ENCODE measurements at places on chromosomes 1 and 21. TPM values are rescaled to one million over a fixed set of nuclear protein-coding genes. Genes with fewer than 3 reads are reported as not detected.

GRCh38 chr21:41402796-41403195, 23.2 kb upstream of the MX1 start:
- no peak for DNase-seq

DNA sequence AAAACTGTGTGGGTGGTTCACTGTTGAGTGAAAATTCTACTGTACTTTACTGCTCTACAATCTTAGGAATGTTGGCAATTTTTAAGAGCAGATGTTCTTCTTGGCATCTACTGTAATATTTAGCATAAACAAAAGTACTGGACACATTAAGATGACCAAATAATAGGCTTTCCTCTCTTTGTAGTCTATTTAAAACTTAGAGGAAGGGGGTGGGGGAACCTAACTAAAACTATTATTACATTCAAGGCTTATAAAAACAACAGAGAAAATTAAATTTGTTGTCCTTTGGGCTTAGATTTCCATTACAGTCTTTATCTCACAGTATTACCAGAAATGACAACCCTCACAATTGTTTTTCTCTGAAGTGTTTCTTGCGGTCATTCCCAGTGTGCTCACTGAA, 181.2 kb downstream of the PLPPR4 start:
- DNase-seq = no peak

GRCh38 chr1:5225707-5226704, 571.6 kb downstream of the AJAP1 start:
- DNase-seq = no peak

- DNase-seq = peak; percentile 74
Measured at GRCh38 chr21:29299046-29299915, 559 bp downstream of the BACH1 start.

DNA sequence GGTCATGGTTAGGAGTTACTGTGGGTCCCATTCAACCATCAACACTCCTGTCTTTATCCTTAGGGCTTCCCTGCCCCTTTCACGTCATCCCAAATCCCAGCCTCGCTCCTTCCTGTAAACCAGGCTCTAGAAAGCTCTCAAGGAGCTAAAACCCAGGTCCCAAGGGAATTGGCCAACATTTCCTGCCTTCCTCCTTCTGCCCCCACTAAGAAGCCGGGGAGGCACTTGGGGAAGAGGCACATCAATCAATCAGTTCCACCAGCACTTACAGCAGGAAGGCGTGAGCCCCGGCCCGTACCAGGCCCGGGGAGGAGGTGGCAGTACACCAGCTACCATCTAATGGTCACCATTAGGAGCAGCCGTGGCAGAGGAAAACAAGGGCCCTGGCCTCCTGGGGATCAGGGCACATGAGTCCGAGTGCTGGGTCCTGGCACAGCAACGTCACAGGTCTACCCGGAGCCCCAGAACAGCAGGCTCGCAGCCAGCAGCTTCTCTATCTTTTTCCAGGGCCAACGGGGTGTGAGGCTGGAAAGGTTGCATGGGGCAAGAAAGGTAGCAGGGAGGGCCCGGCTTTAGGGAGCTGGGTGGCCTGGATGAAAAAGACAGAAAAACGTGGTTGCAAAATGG, 108.6 kb downstream of the CASZ1 start:
- no peak for DNase-seq

GRCh38 chr1:94126651-94127050, 5.7 kb upstream of the ABCA4 start:
- no peak for DNase-seq

- DNase-seq = peak; percentile 78
Measured at GRCh38 chr21:33543505-33544129, 779 bp downstream of the SON start.

DNA sequence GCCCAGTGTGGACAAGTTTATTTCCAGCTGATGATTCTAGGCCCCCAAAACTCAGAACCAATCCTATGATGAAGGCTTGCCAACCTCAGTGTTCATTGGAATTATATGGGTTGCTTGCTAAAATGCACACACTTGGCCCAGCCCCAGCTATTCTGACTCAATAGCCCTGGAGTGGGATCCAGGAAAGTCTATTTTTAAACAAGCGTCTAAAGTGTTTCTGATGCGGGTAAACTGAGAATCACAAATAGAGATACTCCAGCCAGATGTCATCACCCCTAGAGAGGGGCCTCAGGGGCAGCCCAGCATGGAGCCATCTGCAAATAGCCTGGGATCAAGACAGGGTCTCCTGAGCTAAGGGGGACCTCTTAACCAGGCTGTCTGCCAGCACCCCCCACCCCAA, 46.0 kb downstream of the PKP1 start:
- no peak for DNase-seq

DNA sequence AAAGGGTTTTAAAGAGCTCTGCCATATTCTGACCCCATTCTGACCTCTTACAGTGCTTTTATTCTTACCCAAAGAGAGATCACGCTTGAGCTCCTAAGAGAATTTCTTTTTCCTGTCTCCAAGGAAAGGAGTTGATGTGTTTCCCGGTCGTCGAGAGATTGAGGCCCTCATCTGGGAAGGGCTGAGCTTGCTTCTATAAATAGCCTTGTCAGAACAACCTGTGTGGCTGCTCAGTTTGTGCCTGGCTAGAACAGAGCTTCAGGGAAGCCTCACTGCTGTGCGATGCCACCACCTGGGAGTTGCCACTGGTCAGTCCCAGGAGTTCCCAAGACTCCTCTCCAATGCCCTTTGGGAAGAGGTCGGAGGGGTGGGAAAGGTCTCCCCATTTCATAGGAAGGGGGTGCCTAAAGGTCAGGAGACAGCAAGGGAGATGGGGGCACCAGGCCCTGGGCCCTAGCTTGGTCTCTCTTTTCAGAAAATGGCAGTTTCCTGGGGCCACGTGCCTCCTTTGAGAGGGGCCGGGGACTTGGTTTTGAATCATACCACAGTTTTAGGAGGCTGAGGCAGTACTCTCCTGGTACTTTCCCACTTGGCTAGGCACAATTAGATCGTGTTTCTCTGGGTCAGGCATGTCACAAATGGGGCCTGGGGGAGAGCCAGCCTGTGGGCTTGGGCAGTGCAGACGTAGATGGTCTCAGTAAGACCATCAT, 52.1 kb downstream of the EIF2D start:
- no peak for DNase-seq

GRCh38 chr1:73899311-73899710, 298.7 kb downstream of the LRRIQ3 start:
- DNase-seq = no peak

- DNase-seq = no peak
Measured at GRCh38 chr1:175174309-175175102, 18.1 kb downstream of the KIAA0040 start.

- DNase-seq = no peak
Measured at GRCh38 chr1:159196543-159196942, 8.1 kb upstream of the ACKR1 start.

- no peak for DNase-seq
Measured at GRCh38 chr1:7745783-7746182, 25.3 kb upstream of the VAMP3 start.

GRCh38 chr1:111332190-111332589, 41.5 kb downstream of the CHIA start:
- no peak for DNase-seq

DNA sequence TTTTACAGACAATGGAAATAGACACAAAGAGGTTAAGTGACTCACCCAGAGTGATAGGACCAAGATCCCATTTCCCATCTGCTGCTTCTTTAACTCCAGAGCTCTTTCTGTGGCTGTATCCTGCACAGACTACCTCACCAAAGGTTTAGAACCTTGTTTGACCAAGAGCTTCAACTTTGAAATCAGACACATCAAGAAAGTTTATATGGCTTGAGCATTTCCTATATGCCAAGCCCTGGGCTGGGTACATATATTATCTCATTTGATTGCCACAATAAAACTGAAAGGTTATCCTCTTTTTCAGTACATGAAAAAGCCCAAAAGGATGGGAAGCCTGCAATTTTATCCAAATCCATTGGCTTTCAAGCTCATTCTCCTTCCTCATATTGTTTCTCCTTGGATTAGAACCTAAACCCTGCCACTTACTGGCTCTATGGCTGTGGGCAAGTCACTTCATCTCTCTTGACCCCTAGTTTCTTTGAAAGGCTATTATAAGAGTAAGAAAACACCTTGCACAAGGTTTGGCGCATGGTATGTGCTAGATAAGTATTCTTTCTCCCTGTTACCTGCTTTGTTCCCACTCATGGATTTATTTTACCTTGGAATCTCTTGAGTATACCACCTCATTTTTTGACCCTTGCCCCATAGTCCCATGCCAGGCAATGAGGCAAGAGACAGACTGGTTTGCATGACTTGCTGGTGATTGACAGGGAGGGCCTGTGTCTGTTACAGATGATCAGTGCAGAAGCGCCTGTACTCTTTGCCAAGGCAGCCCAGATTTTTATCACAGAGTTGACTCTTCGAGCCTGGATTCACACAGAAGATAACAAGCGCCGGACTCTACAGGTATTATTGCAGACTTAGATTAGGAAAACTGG, 34.5 kb upstream of the KCNQ4 start:
- peak; percentile 90 for DNase-seq

- peak; percentile 66 for DNase-seq
Measured at GRCh38 chr21:34073749-34074282, 438 bp downstream of the MRPS6 start.

- no peak for DNase-seq
Measured at GRCh38 chr1:160862203-160863060, at the start of gene CD244. Gene CD244, minus strand, starts transcription at chr1:160862887. Its CDS starts 210 bp downstream, at chr1:160862677.

DNA sequence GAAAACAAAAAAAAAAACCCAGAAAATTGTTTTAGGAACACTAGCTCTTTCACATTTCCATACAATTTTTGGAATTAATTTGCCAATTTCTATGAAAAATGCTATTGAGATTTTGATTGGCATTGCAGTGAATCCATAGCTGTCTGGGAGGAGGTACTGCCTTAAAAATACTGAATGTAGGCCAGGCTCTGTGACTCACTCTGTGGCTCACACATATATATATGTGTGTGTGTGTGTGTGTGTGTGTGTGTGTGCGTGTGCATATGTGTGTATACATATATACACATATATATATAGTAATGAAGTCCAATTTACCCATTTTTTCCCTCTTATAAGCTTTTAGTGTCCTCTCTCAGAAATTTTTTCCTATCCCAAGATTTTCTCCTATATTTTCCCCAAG, 214.2 kb upstream of the DMRTA2 start:
- DNase-seq = no peak

- DNase-seq = no peak
Measured at GRCh38 chr1:235275223-235275622, 52.8 kb downstream of the ARID4B start.

DNA sequence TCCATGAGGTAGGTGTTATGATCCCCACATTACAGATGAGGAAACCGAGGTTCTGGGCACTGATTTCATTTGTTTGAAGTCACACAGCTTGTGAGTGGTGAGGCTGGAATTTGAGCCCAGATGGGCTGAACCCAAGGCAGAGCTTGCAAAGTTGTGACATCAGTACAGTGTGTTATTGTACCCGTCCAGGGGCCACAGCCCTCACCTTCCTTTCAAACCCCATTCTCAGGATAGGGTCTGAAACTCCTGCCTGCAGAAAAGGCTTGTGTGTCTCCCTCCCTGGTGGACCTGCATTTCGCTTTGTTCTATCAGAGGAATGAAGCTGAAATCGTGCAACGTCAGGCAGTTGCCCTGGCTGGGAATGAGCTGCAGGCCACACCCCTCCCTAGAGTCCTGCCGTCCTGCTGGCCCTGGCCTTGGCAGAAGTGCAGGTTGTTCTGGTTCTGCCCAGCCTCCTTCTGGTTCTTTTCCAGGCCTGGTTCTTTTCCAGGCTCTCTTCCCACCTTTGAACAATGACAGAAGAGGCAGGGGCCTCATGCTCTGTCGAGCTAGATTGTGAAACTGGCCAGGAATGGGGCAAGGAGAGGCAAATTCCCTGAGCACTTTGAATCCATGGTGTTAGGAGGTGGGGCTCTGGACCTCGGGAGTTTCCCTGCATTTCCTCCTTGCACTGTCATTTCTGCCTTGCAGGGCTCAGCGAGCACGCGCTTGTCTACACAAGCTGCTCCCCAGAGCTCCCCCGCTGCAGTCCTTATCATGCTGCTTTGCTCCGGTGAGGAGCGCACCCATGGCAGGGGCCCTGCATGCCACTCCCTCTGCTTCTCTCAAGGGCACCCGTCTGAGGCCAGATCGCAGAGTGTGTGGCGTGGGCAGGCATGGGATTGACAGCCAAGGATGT, 8.2 kb upstream of the MYOM3 start:
- DNase-seq = peak; percentile 78

DNA sequence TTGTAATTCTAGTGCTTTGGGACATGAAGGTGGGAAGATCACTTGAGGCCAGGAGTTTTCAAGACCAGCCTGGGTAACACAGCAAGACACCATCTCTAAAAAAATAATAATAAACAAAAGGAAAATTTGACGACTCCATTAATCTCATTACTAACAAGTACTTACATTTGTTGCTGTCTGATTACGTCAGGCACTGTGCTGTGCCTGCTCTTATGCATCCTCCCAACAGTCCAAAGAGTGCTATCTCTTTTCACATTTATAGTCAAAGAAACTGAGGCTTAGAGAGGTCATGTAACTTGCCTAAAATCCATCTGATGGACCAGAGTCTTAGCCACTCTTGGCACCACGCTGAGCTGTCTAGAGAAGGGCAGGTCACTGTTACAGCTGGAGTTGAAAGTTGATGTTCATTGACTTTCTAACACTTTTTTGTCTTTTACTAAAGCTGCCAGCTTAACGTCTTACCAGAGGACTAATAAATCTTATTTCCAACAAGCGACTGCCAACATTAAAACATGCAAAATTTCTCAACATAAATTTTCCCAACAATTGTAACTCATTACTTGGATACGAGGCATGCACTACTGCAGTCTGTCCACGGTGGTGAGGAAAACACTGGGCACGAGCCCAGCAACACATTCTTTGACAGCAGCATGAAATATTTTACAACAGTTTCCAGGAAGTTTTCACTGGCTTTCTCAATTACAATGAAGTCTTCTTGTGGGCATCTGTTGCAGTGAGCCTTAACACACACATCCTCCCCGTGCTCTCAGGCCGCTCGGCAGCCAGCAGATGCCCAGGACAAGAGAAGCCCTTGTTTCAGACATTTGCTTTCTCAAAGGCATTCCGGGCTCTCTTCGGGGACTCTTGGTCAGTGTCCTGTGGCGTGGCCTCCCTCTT, 262.9 kb upstream of the PROX1 start:
- peak; percentile 61 for DNase-seq

The NCAM2 gene
- total RNA-seq = 0.53 TPM

The PRKCZ gene
- total RNA-seq = 22.1 TPM

The SPRR2B gene
- not detected for total RNA-seq

The ECM1 gene
- total RNA-seq = 15.3 TPM

The BECN2 gene
- total RNA-seq = not detected

The ERG gene
- total RNA-seq = 4.0 TPM

The S100A10 gene
- total RNA-seq = 45.0 TPM

The MROH7 gene
- 2.3 TPM for total RNA-seq

The LGR6 gene
- total RNA-seq = 1.4 TPM

The DENND4B gene
- total RNA-seq = 25.4 TPM
